ENCODE measurements at places on chromosomes 6 and 20.

DNA sequence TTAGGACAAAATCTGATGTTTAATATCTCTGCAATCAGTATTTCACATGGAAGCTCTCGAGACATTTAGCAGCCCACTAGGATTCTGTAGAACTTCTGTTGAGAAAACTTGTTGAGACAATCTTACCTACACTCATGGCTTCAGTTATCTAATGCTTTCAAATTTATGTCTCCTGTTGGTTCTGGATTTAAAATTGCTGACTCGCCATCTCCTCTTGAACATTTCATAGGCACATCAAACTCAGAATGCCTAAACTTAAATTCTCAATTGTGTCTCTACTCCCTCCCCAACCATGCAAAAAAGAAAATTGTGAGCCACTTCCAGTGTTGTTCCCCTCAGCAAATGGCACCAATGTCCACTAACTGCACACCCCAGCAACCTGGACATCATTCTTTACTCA lies 142.5 kb upstream of the AHI1 start:
- DNase-seq, result no peak

GRCh38 chr20:13220194-13220903 lies 725 bp upstream of the ISM1 start:
- DNase-seq, result no peak

- DNase-seq, result no peak
Observed at GRCh38 chr6:122042380-122042779, 357.1 kb upstream of the HSF2 start.

DNA sequence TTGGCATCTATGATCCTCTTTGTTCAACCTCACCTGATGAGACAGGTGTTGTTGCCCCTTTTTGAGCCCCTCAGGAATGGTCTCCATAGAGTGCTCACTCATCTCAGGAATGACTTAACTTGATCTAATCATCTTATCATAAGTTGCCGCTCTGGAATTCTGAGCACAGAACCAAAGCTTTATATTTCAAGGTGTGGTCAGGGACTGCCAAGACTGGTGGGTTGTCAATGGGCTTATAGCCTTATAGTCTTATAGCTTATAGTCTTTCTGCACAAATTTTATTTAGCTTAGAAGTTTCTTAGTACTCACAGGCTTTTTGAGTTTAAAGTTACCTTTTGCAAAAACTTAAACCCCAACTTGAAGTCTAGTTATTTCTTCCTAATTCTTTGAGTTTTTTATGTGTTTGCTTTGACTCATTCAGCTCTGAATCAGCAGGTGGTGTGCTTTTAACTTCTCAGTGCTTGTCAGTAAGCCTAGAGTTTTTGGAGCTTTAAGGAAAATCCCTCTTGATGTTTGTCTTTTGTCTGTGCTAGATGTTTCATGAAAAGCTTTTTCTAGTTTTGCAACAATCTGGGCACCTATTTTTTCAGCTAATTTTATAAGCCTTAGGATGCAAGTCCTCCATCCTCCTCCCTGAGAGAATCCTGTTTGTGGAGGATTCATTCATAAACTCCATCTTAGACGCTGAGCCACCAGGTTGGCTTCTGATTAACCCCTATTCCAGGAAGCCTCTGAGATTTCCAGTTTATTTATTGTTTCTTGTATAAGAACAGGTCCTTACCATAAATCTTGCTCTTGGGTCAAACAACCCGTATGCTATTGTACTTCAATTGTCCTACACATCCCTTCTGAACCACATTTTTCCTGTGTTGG lies 72.3 kb upstream of the SSTR4 start:
- no peak for DNase-seq

DNA sequence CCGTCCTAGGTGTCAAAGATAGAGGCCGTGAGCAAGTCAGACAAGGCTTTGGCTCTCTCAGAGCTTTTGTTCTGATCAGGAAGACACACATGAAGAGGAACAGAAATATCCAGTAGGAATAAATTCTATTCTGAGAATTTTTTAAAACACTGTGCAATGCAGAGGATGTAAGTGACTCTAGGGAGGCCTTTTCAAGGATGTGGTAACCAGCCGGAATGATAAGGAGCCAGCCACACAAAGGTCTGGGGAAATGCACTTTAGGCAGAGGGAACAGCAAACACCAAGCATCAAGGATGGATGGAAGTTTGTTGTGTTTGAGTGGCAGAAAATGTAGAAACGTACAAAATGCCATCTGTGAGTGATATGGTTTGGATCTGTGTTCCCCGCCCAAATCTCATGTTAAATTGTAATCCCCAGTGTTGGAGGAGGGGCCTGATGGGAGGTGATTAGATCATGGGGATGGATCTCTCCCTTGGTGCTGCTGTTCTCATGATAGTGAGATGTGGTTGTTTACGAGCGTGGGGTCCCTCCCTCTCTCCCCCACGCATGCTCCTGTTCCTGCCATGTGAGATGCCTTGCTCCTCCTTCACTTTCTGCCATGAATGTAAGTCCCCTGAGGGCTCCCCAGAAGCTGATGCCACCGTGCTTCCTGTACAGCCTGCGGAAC lies 93.6 kb upstream of the CDYL start:
- DNase-seq, result no peak

DNA sequence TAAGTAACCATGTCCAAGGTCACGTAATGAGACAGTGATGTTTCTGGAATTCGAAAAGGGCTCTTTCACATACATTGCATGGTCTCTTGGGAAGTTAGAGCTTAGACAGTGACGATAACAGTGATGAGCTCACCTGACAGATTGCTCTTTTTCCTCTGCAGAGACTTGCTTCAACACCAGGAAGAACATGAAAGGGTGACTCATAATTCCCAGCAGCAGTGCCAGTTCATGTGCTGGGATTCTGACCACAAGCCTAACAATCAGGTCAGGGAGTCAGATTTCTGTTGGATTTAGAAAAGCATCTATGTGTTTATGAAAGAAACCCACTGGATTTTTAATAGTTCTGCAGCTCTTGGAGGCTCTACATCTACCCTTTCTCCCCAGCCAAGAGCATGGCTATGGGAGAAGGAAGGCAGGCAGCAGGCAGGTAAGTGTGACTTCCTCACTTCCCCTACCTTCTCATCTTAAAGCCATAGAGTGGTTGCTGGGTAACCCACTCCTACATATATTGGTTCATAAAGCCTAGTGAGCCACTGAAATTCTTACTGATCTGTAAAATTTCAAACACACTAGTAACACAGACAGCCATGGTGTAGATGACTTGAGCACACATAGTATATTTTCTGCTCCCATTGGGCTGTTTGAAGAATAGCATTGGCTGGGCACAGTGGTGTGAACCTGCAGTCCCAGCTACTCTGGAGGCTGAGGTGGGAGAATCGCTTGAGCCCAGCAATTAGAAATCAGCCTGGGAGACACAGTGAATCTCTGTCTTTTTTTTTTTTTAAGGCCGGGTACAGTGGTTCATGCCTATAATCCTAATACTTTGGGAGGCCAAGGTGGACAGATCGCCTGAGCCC lies 44.4 kb upstream of the LOC128125822 start:
- no peak for DNase-seq

DNA sequence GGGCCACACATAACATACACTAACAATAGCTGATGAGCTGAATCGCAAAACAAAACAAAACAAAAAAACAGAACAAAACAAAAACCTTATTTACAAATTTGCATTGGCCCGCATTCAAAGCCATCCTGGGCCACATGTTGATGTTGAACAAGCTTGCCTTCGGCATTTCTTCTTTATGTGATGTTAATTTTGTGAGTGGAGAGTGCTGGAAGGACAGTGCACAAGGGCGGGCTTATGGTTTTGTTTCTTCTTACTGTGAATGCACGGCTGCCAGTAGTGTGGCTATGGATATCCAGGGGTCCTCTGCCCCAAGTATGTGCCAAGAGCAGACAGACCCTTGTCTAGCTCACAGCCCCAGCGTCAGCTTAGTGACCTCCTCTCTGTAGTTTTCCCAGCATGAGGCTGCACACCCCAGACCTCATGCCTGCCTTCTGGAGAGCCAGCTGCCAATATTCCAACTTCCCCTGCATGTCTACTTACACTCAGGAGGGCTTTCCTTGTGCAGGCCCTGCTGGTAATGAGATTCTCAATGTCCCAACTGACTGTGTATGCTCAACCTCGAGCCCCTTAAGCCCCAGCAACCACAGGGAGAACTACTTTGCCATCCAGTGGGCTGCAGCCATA lies 24.9 kb downstream of the ZNF292 start:
- DNase-seq, result no peak

GRCh38 chr20:1595333-1595732 lies 24.5 kb downstream of the SIRPB1 start:
- DNase-seq, result no peak

- no peak for DNase-seq
Observed at GRCh38 chr20:19720991-19721390, 37.1 kb upstream of the RIN2 start.

- no peak for DNase-seq
Observed at GRCh38 chr6:39217177-39217864, 12.0 kb downstream of the KCNK5 start.

Data from naive B cell (primary cell).